Activated CD4-positive, alpha-beta memory T cell treated with anti-CD3 and anti-CD28 coated beads, Interleukin-2, amount 10 ng/mL, durations not matched to agents 7 days and 5 days (primary cell): ENCODE measurements at places on chromosomes 4 and X.

- DNase-seq: no peak
Observed at GRCh38 chrX:128287693-128288092, 235.5 kb upstream of the ACTRT1 start.

GRCh38 chr4:83568062-83568461 lies 32.2 kb downstream of the GPAT3 start:
- no peak for DNase-seq

GRCh38 chrX:98939456-98939855 lies 1470.6 kb downstream of the PCDH19 start:
- DNase-seq: no peak

GRCh38 chr4:185480016-185480732 lies 8.6 kb upstream of the CCDC110 start:
- DNase-seq: no peak

- no peak for DNase-seq
Observed at GRCh38 chr4:24468071-24468470, 116.3 kb downstream of the DHX15 start.

GRCh38 chrX:130280901-130281300 lies 12.2 kb upstream of the ZNF280C start:
- DNase-seq: no peak

GRCh38 chrX:95156566-95156965 lies 1482.6 kb downstream of the FAM133A start:
- DNase-seq: no peak

GRCh38 chrX:86829786-86830185 lies 681.5 kb downstream of the DACH2 start:
- no peak for DNase-seq

GRCh38 chr4:94680176-94680862 lies 77.4 kb upstream of the BMPR1B start:
- no peak for DNase-seq

DNA sequence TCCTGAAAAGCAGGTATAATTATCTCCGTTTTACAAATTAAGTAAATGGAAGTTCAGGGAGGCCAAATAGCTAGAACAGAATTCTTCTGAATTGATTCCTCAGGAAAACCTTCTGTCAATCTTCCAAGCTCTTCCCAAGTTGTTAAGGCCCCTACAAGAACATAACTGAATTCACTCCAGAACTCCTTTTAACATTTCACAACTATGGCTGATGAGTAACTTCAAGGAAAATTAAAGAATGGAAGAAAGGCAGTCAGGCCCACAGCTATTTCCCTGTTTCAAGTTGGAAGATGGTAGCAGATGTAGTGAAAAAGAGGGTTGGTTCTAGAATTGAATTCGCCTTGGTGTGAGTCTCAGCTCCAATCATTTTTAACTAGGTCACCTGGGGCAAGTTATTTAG lies 15.9 kb downstream of the SETD7 start:
- no peak for DNase-seq

DNA sequence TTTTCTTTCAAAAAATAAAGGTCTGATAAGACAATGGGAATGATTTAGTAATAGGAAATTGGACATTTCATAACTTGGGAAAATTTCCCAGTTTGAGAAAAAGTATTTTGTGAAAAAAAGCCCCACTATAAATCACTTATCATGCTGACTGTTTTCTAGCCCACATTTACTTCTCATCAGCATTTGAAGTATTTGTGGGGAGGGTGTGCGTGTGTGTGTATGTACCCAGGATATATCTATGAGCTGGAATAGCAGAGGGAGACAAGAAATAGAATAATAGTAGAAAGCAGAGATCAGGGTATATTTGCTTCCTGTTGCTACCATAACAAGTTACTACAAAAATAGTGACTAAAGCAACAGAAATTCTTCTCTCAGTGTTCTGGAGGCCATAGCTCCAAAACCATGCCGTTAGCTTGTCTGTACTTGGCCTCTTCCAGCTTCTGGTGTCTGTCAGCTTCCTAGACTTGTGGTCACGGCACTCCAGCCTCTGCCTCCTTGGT lies 139.8 kb downstream of the PTTG2 start:
- DNase-seq: no peak

DNA sequence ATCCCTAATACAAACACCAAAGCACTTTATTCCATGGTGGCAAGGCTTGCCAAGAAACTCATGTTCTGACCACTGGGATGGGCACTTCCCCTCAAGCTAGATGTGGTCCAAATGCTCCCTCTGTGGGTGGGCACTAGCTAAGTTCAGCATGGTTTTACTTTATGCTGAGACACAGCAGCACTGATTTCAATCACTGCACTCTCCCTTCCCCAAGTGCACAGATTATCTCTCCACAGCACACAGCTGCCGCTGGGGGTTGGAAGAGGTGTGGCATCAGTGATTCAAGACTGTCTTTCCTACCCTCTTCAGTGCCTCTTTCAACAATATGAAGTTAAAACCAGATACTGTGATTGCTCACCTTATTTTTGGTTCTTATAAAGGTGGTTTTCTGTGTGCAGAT lies 16.5 kb upstream of the GUCY2F start:
- no peak for DNase-seq

DNA sequence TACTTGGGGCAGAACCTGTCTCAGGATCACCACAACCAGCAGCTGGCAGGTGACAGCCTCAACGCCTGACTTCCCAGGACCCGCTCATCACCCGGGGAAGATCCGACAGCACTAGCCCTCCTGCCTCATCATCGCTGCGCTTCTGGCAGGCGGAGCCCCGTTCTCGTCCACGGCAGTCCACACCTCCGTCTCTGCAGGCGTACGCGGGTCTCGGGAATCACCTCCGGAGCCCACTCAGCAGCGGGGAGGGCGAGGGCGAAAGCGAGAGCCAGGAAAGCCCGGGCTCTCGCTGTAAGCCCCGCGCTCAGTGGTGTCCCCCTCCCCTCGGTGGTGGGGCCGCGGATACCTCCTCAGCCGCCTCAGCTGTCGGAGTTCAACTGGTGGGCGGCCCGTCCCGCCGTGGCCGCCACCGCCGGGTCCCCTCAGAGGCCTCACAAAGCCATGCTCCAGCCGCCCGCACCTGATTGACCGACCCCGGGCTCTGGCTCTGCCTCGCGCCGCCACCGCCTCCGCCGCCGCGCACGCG lies 518 bp upstream of the CNKSR2 start:
- DNase-seq: peak; percentile 15

DNA sequence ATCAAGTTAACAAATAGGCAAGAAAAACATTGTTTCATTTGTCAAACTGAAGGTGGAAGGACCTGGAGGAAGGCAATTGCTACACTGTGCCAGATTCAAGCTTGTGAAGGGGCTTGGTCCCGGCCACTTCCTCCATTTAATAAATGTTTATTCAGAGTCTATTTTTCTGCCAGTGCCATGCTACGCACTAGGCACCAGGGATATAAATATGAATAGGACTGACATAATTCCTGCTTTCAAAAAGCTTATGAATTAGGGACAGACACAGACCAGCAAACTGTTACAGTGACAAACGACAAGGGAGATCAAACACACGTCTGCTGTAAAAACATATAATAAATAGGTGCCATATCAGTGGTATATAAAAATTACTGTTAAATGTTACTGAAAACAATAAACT lies 571 bp downstream of the TLR6 start:
- no peak for DNase-seq

- DNase-seq: no peak
Observed at GRCh38 chr4:949656-950055, 17.4 kb downstream of the TMEM175 start.

DNA sequence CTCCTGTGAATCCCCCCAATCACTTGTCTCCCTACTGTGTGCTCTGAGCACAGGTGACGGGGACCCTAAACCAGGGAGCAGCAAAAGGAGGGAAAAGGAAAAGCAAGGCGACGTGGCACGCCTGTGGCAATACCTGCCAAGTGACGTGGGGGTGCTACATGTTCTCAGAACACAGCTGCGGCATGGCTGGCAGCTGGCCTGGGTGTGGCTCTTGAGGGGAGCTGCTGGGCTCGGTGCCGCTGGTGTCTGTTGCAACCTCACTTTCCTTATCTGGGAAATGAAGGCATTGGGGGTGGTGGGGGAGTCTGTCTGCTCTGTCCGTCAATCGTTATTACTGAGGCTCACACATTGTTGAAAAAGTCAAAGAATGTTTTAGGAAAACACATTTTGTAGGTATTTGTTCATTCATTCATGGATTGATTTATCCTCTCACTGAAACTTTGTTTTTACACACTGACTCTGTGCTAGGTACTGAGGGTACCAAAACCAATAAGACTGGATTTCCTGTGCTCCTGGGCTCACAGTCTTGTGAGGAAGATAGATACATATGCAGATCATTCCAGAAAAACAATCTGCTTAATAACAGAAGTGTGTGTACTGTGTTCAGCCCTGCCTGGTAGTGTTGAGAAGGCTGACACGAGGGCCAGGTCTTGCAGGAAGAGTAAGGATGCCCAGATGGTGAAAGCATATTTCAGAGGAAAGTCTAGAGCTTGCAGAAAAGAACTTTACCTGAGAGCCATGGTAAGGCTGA lies 217.6 kb downstream of the PTTG2 start:
- DNase-seq: peak; percentile 55

- no peak for DNase-seq
Observed at GRCh38 chr4:130608121-130608520, 1512.2 kb downstream of the C4orf33 start.

GRCh38 chrX:149948016-149948415 lies 9.7 kb upstream of the EOLA2 start:
- no peak for DNase-seq

- DNase-seq: peak; percentile 37
Observed at GRCh38 chrX:41382714-41383645, 49.0 kb downstream of the DDX3X start.

DNA sequence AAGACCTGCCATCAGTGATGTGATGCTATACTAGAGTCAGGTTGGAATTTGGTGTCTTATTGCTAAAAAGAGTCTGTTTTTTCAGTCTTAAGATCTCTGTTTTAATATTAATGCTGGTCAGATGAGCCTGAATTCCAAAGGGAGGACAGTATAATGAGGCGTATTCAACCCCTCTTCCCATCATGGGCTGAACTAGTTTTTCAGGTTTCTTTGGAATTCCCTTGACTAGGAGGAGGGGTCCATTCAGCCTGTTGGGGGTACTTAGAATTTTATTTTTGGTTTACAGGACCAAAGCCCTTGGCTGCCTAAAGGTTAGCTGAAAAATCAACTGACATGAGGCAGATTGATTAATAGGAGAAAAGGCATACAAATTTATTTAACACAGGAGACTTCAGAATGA lies 24.1 kb upstream of the PI4K2B start:
- DNase-seq: no peak

DNA sequence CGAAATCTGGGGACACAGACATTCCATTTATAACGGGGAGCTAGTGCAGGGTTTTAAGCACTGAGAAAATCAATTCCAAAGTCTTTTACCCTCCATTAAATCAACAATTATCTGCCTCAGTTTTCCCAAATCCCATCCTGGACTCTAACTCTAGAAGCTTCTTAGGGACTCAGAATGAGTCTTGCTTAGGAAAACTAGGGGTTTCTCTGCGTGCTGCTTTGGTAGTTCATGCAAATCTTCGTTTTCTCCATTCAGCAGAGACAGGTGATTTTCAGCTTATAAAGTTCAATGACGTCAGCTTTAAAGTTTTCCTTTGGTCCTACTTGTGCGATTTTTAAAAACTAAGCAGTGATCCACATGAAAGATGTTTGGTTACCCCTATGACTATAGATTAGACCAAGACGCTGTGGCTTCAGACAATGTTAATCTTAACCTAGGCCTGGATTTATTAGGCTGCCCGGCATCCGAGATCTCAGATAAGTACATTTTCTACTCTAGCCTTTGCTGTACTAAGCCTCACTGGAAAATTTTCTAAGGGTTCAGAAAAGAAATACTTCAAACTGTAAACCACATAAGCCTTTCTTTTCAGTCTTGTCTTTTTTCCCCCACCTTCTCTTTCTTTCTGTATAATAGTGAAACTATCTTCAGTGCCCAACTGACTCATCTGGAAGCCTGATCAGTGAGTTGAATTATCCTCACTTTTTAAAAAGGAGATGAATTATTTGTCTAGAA lies 121.4 kb upstream of the GATB start:
- no peak for DNase-seq

DNA sequence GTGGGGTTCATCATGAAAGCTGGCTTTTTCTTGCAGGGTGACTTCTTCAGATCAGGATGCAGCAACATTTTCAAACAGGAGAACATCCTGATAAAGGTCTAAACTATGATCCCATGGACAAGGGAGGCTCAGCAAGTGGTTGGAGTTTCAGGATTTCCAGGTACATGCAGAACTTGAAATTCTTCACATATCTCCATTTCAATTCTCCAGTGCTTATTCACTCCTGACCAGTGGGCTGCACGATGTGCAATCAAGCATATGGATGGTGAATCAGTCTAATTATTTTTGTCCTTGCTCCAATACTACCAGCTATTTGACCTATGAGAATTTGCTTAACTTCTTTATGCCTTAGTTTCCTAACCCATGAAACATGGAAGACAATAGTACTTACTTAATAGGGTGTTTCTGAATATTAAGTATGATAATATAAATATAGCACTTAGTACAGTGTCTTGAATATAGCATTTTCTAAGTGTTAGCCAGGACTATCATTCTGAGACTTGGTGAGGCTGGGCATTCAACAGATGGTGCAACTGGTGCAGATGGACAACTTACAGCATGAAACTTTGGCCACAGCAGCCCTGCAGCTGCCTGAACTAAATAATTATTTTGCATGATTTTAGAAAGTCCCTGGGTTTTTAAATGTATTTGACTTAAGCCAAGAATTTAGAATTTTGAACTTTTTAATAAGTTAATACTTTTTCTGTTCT lies 92.4 kb downstream of the HPGD start:
- DNase-seq: no peak

GRCh38 chr4:174496631-174497432 lies 25.5 kb downstream of the HPGD start:
- no peak for DNase-seq

GRCh38 chrX:12440246-12440645 lies 302.0 kb downstream of the FRMPD4 start:
- DNase-seq: no peak

DNA sequence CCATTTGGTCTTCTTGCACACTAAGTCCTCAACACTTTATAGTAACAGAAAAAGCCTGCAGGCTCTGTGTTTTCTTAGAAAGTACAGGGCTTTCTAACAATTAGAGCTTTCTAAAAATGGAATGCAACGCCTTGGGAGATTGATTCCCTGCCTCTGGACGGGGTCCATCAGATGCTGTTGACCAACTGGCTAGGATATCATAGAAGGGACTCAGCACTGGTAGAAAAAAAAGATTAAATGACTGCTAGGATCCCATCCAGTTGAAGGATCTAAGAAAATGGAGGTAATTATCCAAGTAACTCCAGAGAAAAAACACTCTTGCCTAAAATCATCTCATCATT lies 39.5 kb downstream of the USP46 start:
- DNase-seq: no peak

GRCh38 chr4:54228056-54228527 lies 1.0 kb upstream of the PDGFRA start:
- no peak for DNase-seq

- DNase-seq: no peak
Observed at GRCh38 chr4:140963883-140964282, 169.4 kb downstream of the RNF150 start.

- DNase-seq: no peak
Observed at GRCh38 chr4:184216515-184216914, 1.2 kb downstream of the ENPP6 start.

DNA sequence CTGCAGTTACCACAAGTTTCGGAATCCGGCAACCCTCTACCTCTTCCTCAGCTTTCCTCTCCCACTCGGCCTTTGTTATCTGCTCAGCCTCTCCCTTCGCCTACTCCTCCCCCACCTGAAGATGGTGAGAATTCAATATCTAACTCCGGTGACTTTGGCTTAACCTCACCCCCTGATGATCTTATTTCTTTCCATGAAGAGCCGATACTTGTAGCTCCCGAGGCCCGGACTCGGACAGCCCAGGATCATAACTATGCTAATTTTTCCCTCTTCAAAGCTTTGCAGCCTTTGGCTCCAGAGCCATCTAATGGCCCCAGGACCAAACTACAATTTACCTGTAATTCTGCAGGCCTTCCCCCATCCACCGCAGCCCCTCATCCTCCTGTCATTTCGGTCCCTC lies 32.0 kb upstream of the MGST2 start:
- no peak for DNase-seq
